Activated gamma-delta T cell treated with anti-CD3 and anti-CD28 coated beads, Interleukin-2, amount 50 U/mL, for 16 hours (primary cell): ENCODE measurements at places on chromosomes 12 and 14.

- DNase-seq = no peak
These were observed 218.0 kb downstream of the SYT1 start for GRCh38 chr12:79082595-79082994.

DNA sequence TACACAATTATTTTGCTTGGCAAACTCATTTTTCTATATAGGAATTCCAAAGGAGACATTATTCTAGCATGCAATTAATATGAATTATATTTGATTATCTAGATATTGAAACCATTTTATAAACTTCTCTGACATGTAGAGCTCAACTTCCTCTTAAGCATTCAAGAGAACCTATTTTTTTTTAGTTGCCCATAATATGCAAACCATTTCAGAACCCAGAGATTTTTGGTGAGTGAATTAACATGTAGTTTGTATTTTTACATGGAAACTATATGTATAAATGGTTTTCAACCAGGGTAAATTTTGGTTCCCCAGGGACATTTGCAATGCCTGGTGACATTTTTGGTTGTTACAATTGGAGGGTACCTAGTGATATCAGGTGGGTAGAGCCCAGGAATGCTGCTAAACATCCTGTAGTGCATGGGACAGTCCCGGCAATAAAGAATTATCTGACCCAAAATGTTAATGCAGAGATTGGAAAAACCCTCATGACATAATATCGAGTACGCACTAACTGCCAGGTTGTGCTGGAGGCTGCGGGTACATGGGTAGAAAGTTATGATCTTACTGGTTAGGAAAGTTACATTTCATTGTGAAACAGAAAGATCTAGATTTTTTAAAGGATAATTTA, 338.9 kb upstream of the GARIN2 start:
- no peak for DNase-seq

GRCh38 chr12:9345171-9345570, 137.0 kb upstream of the PZP start:
- DNase-seq = no peak

- DNase-seq = no peak
These were observed 153.6 kb upstream of the FKBP4 start for GRCh38 chr12:2641207-2641606.

- no peak for DNase-seq
These were observed 290.9 kb downstream of the PPFIA2 start for GRCh38 chr12:81468206-81468605.

DNA sequence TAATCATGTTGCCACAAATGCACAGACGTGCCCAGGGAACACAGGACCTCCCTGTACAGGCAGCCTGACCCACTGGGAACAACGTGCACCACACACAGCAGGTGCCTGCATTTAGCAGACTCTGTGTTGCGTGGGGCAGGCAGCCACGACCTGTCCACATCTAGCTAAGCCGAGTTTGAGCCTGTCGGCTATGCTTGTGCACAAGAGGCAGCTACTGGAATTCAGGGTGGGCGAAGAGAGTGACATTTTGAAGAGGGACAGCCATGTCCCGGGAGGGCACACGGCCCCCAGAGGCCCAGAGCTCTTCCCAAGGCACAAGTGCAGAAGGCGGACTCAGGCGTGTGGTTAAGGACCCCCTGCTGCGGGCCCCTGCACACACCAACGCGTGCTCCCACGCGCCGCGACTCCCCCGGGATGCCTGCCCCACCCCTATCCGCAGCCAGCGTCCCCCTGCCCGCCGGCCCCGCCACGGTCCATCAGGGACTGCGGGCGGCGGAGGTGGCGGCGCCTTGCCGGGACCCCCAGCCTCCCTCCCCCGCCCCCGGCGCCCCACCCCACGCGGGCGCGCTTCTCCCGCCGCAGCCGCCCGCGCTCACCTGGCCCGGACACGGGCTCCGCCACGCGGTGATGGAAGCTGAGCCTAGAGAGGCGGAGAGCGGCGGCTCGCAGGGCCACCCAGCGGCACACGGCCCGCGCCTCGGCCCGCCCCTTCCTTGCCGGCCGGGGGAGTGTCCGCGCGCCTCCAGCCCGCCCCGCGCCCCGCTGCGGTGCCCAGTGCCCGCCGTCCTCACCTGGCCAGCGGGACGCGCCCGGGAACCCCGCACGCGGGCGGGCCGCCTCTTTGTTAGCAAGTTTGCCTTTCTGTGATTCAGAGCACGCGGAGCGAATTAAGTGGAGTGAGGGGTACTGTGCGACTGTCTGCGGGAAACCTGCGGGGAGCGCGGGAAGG, 125.3 kb upstream of the PRMT8 start:
- DNase-seq = no peak

GRCh38 chr14:20679907-20680306, 4.5 kb upstream of the RNASE4 start:
- DNase-seq = no peak

- no peak for DNase-seq
These were observed 44.8 kb downstream of the CCDC91 start for GRCh38 chr12:28235015-28235414.

- no peak for DNase-seq
These were observed 582.1 kb upstream of the MGAT4C start for GRCh38 chr12:86838260-86838659.

DNA sequence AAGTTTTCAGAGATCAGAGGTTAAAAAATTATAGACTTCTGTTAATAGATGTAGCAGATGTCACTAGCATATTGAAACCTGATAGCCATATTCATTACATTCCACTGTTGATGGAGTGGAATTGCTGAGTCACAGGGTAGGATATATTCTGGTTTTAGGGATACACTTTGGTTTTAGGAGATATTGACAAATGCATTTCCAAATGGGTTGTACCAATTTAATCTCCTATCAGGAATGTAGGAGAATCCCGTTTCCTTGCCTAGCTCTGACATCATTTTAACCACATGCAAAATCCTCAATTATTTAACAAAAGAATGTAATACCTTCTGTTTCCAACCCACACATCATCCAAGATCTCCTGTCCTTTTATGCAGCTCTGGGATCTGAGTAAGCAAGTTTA, 30.7 kb upstream of the ESR2 start:
- no peak for DNase-seq

- no peak for DNase-seq
These were observed 438.3 kb upstream of the SEL1L start for GRCh38 chr14:81971911-81972310.

- no peak for DNase-seq
These were observed 54.3 kb upstream of the TMCC3 start for GRCh38 chr12:94704452-94705306.

GRCh38 chr12:6952121-6952862, 1.1 kb downstream of the PTPN6 start:
- no peak for DNase-seq

DNA sequence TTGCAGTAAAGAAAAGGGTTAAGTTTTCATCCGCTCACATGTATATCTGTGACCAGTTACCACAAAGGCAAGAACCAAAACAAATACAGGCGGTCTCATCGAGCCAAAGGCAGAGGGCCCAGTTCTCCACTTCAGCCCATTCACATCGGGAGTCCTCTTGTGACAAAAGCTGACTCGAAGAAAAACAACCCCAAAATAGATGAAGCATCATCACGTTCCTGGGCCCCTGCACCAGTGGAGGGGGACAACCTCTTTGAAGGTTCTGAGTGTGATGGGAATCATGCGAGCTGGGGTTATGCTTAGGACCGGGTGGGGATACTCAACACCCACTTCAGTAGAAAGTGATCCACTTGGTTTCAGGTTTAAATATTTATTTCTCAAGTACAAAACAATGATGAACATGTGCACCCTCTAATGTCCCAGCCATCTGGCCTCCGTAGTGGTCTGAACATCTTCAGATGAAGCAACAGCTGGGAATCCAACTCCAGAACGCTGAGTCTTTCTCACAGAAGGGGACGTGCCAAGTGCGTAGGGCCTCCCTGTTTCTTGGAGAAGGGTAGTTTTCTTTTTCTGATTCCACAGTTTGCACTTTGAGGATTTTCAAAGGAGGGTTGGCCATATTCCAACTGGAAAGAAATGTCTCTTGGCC, 8.4 kb downstream of the GSC start:
- DNase-seq = no peak

GRCh38 chr12:85394809-85395208, 114.8 kb downstream of the ALX1 start:
- DNase-seq = no peak
